ENCODE measurements at places on chromosomes 4 and X. TPM values are rescaled to one million over a fixed set of nuclear protein-coding genes. Genes with fewer than 3 reads are reported as not detected.

GRCh38 chr4:98733601-98734000 is 75.2 kb upstream of the TSPAN5 start:
- DNase-seq = no peak

GRCh38 chr4:101158134-101158482 is 189.2 kb downstream of the PPP3CA start:
- DNase-seq = no peak

DNA sequence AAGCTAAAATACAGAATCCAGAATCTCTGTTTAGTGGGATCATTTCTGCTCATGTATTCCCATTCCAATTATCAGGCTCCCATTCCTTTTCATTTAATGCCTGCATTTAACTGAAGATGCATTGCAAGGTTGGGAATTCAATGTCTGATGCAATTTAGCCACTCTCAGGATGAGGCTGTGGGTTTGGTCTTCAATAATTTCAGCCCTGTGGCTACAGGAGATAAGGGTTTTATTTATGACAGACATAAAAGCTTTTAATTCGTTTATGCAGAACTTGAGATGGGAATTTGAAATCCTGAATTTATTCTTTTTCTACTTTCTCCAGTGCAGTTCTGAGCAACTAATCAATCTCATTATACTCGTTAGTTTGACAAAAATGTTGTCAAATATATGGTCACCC is 1225.9 kb downstream of the PCDH18 start:
- DNase-seq = no peak

DNA sequence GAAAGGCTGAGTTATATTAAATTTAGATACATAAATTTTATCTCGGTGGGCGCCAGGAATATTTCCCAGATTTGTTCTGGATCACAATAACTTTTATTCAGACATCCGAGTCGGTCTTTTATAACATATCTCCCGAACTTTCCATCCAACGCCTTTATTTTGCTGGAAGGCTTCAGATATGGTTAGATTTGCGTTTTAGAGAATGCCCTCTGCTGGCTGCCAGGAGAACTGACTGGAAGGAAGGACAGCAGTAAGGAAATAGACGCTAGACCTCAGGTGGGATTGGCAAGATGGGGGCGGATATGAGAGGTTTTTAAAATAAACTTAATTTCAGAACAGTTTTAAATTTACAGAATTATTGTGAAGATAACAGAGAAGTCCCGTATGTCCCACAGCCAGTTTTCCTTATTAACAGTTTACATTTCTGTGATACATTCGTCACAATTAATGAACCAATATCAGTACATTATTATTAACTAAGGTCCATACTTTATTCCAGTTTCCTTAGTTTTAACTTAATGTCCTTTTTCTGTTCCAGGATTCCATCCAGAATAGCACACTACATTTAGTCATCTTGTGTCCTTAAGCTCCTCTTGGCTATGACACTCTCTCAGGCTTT is 4.6 kb upstream of the KANTR start:
- peak; percentile 50 for DNase-seq

DNA sequence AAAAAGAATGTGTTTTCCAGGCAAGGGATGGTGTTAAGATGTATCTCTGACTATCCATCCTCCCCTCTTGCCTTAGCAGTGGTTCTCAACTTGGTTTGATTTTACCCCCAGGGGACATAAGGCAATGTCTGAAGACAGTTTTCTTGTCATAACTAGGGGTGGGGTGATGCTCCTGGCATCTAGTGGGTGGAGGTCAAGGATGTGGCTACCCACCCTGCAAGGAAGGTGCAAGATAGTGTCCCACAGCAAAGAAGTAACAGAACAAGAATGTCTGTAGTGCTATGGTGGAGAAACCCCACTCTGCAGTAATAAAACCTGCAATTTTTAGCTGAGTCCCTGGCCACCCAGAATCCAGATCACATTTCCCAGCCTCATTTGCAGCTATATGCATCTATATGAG is 81.2 kb upstream of the TBL1X start:
- DNase-seq = no peak

Gene NWD2
- not detected for total RNA-seq

Gene NDUFC1
- 44.2 TPM for total RNA-seq
